ENCODE measurements at places on chromosomes 3 and 15.

DNA sequence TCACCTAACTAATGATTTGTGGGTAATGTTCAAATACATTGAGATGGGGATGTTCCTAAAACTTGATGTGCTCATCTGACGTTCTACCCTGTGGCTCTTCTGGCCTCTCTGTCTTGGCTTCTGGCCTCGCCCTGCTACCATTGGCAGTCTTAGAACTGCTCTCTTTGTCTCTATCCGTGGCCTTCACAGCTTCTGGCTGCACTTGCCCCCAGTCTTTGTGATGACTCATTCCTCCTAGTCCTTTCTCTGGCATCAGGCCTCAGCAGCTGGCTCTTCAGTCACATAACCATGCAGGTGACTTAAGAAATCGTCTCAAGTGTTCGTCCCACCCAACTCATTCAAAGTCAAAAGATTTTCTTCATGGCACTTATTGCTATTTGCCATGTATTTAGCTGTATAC is 188.1 kb downstream of the BBX start:
- DNase-seq = no peak

DNA sequence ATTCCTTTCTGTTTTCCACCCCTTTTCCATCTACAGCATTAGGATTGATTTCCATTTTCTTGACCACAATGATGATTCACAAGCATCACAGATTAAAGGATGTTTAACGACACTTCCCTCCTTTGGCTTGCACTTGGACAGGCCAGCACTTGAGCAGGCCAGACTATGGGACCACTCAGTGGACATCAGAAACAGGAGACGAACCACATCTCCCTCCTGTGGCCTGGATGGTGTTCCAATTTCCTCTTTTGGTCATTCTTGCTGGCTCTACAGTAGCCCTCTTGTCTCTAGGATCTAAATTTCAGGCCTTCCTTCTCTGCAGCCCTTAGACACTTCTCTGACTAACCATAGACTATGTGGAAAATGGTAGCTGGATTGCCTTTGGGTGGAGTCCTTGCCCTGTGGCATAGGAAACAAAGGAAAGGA is 78.8 kb upstream of the BOC start:
- DNase-seq = no peak

DNA sequence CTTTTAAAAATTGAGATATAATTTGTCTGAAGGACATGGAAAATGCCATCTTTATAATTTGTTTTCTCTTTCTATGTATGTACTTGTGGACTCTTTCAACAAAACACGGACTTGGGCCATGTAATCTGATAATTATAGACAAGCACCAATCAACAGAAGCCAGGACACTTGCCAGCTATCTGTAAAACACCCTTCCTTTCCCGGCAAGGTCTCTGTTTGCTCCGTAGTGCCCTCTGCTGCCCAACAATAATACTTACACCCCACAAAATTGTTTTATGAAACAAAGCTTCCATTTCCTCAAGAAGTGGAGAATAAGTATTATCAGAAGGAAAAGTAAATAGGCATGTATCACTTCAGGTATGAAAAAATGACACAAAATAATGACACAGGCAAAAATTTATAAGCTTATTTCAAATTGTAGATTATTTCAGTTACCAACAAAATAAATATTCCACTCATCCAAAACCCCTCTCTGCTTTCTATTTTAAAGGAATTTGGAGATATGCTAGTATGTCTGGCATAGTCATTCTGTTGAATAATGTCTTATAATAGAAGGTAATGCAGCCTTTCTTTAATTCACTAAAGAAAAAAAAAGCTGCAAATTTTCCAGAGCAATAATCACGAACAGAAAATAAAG is 32.8 kb downstream of the MYH15 start:
- peak; percentile 16 for DNase-seq

DNA sequence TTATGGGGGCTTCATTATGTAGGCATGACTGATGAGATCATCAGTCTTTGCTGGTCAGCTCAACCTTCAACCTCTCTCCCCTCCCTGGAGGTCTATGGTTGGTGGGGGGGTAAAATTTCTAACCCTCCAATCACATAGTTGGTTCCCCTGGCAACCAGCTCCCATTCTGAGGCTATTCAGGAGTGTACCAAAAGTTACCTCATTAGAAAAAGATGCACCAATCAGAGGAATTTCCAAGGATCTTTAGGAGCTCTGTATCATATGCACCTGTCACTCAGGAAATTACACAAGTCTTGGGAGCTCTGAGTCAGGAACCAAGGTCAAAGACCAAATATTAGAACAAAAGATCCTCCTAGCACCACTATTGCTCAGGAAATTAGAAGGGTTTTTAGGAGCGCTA is 21.4 kb upstream of the LEO1 start:
- DNase-seq = no peak
